ENCODE measurements at places on chromosomes 7 and 10.

DNA sequence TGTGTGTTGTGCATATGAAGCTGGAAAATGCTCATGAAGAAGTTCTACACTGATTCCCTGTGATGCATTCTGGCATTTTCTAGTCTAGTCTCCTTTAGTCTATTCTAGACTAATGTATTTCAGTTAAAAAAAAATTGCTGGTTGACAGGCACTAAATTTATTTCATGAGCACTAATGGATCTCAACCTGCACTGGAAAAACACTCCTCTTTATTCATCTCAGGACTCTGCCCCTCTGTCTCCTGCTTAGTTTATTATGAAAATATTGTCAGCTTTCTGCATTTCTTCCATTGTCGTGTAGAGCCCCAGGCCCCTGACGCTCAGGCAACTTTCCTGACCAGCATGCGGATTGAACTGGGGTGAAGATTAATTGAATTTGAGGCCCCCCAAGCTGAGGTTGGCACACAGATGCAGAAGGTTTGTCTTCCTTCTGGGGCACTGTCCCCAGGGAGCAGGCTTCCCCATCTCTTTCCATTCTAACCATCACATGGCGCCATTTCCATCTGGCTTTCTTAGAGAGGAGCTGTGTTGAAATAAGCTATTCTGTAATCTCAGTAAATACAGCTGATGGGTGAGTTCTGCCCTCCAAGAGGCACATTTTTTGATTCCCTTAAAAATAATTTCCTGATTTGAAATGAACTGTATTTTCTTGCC lies 128.7 kb downstream of the INSYN2A start:
- DNase-seq: no peak

GRCh38 chr7:40972426-40972825 lies 730.5 kb downstream of the INHBA start:
- no peak for DNase-seq

- no peak for DNase-seq
Observed at GRCh38 chr7:147432576-147432975, 1158.0 kb upstream of the C7orf33 start.

DNA sequence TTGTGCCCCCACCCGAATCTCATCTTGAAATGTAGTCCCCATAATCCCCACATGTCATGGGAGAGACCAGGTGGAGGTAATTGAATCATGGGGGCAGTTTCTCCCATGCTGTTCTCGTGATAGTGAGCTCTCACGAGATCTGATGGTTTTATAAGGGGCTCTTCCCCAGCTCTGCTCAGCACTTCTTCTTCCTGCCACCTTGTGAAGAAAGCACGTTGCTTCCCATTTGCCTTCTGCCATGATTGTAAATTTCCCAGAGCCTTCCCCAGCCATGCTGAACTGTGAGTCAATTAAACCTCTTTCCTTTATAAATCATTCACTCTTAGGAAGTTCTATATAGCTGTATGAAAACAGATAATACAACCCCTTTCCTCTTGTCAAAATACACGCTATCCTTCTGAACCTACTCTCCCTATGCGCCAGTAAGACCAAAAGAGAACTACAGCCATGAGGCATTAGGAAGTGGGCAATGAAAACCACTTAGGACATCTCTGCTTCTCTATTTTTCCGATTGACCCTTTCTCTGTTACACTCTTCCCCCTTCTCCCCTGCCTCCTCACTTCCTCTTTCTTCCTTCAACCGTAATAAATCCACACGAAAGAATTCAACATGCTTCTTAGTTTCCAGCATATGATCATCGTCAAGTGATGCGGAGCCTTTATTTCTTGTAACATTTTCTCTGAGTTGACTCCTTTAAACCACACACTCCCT lies 101.2 kb upstream of the WDR11 start:
- no peak for DNase-seq

DNA sequence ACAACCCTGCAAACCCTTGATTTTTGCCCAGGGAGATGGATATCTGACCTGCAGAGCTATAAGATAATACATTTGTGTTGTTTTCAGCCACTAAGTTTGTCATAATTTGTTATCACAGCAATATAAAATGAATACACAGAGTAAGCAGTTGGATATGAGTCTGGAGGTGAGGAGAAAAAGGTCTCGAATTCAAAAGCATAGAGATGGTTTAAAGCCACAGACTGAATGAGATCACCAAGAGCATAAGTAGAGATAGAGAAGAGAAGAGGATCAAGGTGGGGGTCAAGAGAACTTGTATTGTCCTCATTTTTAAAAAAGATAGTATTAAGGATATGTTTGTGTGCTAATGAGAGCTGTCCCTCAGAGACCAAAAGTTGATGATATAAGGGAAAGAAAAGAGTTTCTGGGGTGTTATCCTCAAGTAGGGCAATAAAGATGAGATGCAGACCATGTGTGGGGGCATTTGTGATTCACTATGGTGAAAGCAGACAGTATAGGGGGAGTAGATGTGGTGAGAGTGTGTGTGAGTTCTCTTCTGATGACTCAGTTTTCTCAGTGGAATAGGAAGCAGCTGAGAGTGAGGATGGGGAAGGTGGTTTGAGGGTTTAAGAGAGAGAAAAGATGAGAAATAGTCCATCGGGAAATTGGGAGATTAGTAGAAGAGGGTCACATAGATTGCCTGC lies 25.8 kb upstream of the PCGF5 start:
- DNase-seq: peak; percentile 17

DNA sequence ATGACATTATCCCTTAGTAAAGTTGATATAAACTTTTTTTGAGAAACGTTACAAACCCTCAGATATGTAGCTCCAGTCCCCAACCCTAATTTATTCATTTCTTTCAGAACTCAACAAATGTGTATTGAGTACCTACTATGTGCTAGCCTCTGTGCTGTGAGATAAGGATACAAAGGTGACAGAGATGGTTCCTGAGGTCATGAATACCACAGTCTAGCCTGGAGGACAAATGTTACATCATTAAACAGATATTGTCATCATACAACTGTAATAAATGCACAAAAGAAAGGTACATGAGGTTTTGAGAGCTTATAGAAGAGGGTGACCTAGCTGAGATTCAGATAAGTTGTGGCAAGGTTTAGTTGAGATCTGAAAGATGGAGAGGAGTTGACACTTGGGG lies 4.4 kb upstream of the WIPF3 start:
- no peak for DNase-seq

- DNase-seq: no peak
Observed at GRCh38 chr10:71966046-71967004, 2.1 kb downstream of the CHST3 start.

DNA sequence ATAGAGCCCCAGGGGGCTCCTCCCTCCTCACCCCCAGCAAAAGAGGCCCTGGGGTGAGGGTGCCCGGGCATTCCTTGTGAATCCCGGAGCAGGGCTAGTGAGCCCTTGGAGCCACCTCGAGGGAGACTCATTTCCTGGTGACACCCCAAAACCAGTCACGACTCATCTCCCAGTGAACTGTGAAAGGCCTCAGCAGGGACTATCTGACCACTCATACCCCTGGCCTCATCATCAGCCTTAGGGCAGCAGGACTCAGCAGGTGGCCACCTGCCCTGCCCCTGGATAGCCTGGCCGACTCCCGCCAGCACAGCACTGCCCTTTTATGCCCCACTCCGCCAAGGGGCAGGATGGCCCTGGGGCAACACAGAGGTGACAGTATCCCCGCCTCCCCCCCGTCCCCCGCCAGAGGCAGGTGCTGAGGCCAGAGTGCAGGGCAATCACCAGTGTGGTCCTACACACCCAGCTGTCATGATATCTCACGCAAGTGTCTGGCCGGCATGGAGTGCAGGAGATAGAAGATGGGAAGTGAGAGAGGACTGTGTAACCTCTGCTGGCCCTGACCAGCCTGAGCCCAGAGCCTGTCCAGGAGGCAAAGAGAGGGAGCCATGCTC lies 3.2 kb downstream of the SNCG start:
- no peak for DNase-seq
